Foreskin keratinocyte (primary cell): ENCODE measurements at places on chromosomes 3 and 15. TPM values are rescaled to one million over a fixed set of nuclear protein-coding genes. Genes with fewer than 3 reads are reported as not detected.

SCN11A gene
- not detected in 2 replicates for total RNA-seq

LYZL4 gene
- not detected in 2 replicates for total RNA-seq

COLQ gene
- total RNA-seq: 0.07 and 0.41 TPM in 2 replicates

UBR1 gene
- 20.8 and 23.9 TPM in 2 replicates for total RNA-seq

GRIP2 gene
- total RNA-seq: 0.78 and 0.81 TPM in 2 replicates

VGLL3 gene
- 1.3 and 1.8 TPM in 2 replicates for total RNA-seq

SNX33 gene
- 26.7 and 28.9 TPM in 2 replicates for total RNA-seq

TBC1D2B gene
- total RNA-seq: 24.4 and 28.7 TPM in 2 replicates

APH1B gene
- 5.3 and 5.7 TPM in 2 replicates for total RNA-seq

GHRL gene
- total RNA-seq: not detected in 2 replicates

GNAT1 gene
- 0.03 TPM in 1 of 2 replicates, not detected in the other for total RNA-seq

TRH gene
- not detected in 2 replicates for total RNA-seq

FOXL2 gene
- 0.42 and 0.88 TPM in 2 replicates for total RNA-seq

TMIE gene
- not detected in 2 replicates for total RNA-seq

HESX1 gene
- 0.25 TPM in 1 of 2 replicates, not detected in the other for total RNA-seq

GOLGA8S gene
- total RNA-seq: 0.04 TPM in 1 of 2 replicates, not detected in the other

CFAP91 gene
- total RNA-seq: 0.03 and 0.07 TPM in 2 replicates

SLC35G2 gene
- total RNA-seq: 1.8 and 2.2 TPM in 2 replicates

ANKDD1A gene
- 2.9 and 5.1 TPM in 2 replicates for total RNA-seq

PLSCR5 gene
- not detected in 2 replicates for total RNA-seq

CHRNA3 gene
- total RNA-seq: not detected in 2 replicates

RYR3 gene
- total RNA-seq: under 0.01 TPM in 2 replicates

PCOLCE2 gene
- 3.0 and 3.7 TPM in 2 replicates for total RNA-seq

WDR93 gene
- total RNA-seq: not detected in 2 replicates

CLDN18 gene
- not detected in 2 replicates for total RNA-seq

HTR3E gene
- total RNA-seq: not detected in 2 replicates

CSPG4 gene
- total RNA-seq: 6.0 and 13.3 TPM in 2 replicates

PEAK1 gene
- 8.8 and 9.1 TPM in 2 replicates for total RNA-seq

CPN2 gene
- total RNA-seq: not detected in 2 replicates

PFN2 gene
- 132 and 144 TPM in 2 replicates for total RNA-seq

DPPA2 gene
- not detected in 2 replicates for total RNA-seq

GABRA5 gene
- total RNA-seq: not detected in 2 replicates

GJD2 gene
- not detected in 2 replicates for total RNA-seq

GPR176 gene
- total RNA-seq: 46.2 and 49.1 TPM in 2 replicates

SLC9C1 gene
- total RNA-seq: not detected in 2 replicates

COL7A1 gene
- 306 and 607 TPM in 2 replicates for total RNA-seq

PIF1 gene
- total RNA-seq: 16.0 and 18.6 TPM in 2 replicates

MAGI1 gene
- 9.6 and 11.2 TPM in 2 replicates for total RNA-seq

KNG1 gene
- total RNA-seq: not detected in 2 replicates

DUOXA2 gene
- total RNA-seq: not detected in 2 replicates

RBPMS2 gene
- total RNA-seq: not detected in 2 replicates

ASB14 gene
- total RNA-seq: not detected in 2 replicates

ERC2 gene
- total RNA-seq: not detected in 2 replicates

NR2E3 gene
- 0.28 and 0.65 TPM in 2 replicates for total RNA-seq

A4GNT gene
- not detected in 2 replicates for total RNA-seq

PRR23E gene
- not detected in 2 replicates for total RNA-seq

PRR23C gene
- total RNA-seq: not detected in 2 replicates

ACP3 gene
- total RNA-seq: 0.21 and 0.78 TPM in 2 replicates

CTXN2 gene
- not detected in 2 replicates for total RNA-seq

SERPINI1 gene
- 3.0 and 4.1 TPM in 2 replicates for total RNA-seq

SKOR1 gene
- not detected in 2 replicates for total RNA-seq

NR1I2 gene
- total RNA-seq: not detected in 2 replicates

ATP2B2 gene
- not detected in 2 replicates for total RNA-seq

CATSPER2 gene
- total RNA-seq: 1.5 and 2.9 TPM in 2 replicates

LRRC3B gene
- total RNA-seq: not detected in 2 replicates

PP2D1 gene
- not detected in 2 replicates for total RNA-seq

CPA3 gene
- total RNA-seq: not detected in 2 replicates

LTF gene
- not detected in 2 replicates for total RNA-seq

DAZL gene
- not detected in 2 replicates for total RNA-seq

RBSN gene
- 20.2 and 20.9 TPM in 2 replicates for total RNA-seq
